ENCODE measurements at places on chromosomes 1 and 21.

- no peak for DNase-seq
Observed at GRCh38 chr1:147608596-147608995, 61.7 kb downstream of the ACP6 start.

DNA sequence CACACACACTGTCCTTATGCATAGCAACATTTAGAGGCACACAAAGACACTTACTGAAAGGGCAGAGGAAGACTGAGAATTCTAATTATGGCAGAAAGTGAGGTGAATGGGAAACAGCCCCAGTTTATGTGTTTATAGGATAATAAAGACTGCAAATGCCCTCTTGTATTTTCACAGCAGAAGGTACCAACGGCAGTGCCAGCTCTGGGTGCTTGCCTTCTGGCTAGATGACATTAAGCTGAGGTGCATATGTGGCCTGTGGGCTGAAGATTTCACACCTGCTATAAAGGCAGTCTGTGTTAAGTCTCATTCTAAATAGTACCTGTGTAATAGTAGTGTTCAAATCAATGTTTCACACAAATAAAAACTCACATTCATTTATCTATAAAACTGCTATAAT, 347.2 kb upstream of the ZRANB2 start:
- DNase-seq = no peak

GRCh38 chr1:170162459-170163246, 16.9 kb downstream of the NTMT2 start:
- no peak for DNase-seq

- DNase-seq = no peak
Observed at GRCh38 chr1:80896781-80897356, 903.9 kb upstream of the ADGRL2 start.

- no peak for DNase-seq
Observed at GRCh38 chr21:23522751-23523150, 2084.5 kb downstream of the MRPL39 start.

- DNase-seq = no peak
Observed at GRCh38 chr21:45285266-45285931, 2.3 kb downstream of the POFUT2 start.

DNA sequence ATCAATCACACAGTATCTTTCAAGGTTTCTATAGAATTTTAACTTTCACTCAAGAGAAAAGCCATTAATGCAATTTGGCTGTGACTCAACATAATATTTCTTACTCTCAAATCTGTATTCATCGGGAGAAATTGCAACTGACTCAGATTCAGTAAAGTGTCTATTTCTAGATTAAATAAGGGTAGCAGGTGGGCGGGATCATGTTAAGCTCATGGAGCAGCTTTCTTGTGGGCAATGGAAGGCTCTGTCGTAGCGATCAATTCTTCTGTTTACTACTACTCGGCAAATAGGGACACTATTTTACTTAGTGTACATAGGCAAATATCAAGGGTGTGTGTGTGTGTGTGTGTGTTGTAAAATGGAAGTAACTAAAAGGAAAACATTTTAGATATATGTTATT, 423.6 kb upstream of the NEGR1 start:
- no peak for DNase-seq

- DNase-seq = no peak
Observed at GRCh38 chr1:43890815-43891214, 42.8 kb upstream of the ARTN start.

GRCh38 chr1:97396463-97396862, 524.4 kb downstream of the DPYD start:
- no peak for DNase-seq

GRCh38 chr1:199918196-199918769, 109.2 kb upstream of the NR5A2 start:
- DNase-seq = no peak

DNA sequence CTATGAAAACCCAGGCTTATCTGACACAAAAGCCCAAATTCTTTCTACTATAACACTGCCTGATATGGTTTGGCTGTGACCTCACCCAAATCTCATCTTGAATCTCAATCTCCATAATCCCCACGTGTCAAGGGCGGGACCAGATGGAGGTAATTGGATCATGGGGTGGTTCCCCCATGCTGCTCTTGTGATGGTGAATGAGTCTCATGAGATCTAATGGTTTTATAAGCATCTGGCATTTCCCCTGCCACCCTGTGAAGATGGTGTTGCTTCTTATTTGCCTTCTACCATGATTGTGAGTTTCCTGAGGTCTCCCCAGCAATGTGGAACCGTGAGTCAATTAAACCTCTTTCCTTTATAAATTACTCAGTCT, 123.3 kb upstream of the USP24 start:
- DNase-seq = no peak

DNA sequence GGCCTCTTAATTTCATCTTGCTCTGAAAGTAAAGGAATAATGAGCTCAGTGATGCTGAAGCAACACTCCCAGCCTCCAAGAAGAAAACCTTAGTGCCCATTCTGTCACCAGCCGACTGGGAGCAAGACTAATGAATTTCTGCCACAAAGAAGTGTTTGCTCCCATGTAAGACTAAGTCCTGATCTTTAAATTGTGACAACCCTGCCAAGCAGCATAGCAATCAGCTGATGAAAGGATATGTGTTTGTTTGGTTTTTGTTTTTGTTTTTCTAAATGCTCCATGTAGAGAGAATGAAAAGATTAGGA, 113.7 kb upstream of the PALMD start:
- DNase-seq = no peak

GRCh38 chr1:63813829-63814277, 40.0 kb downstream of the ROR1 start:
- no peak for DNase-seq

DNA sequence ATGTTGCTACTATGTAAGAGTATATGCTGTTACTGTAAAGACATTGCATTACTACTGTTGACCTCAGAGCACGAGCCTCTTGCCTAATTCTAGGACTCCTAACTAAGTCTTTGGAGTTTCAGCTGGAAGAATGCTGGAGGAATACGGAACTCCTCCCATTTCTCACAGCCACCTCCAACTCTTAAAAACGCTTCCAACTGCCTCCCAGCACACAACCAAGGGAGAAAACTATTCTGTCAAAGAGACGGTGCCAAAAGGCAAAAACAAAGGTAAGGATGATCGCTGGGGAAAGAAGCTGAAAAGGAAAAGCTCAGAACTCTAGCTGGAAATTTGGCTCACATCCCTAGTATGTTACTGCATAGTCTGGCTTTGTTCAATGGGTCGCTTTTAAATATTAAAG, at the start of gene FMO2:
TSS of gene FMO2 (plus strand) at position 210 of the 400 bp plus-strand sequence. CDS start 414 bp downstream, outside the sequence.
- DNase-seq = no peak

- no peak for DNase-seq
Observed at GRCh38 chr1:217191441-217191840, 439.4 kb downstream of the GPATCH2 start.

- DNase-seq = no peak
Observed at GRCh38 chr1:9198538-9199361, 35.8 kb upstream of the H6PD start.

- no peak for DNase-seq
Observed at GRCh38 chr1:166947398-166948043, 27.8 kb downstream of the ILDR2 start.
